T-helper 17 cell (primary cell): ENCODE measurements at places on chromosomes 4 and X. TPM values are rescaled to one million over a fixed set of nuclear protein-coding genes. Genes with fewer than 3 reads are reported as not detected.

- DNase-seq: no peak
- H3K4me3 ChIP-seq: peak overlapping the region; percentile 70
- H3K27me3 ChIP-seq: peaks cover 37% of the 10 kb centered on the region
- H3K27ac ChIP-seq: peak overlapping the region; percentile 86
- H3K4me1 ChIP-seq: peaks cover 11% of the 10 kb centered on the region
Measured at GRCh38 chr4:84965553-84966381, 723 bp downstream of the WDFY3 start.

MAGEA4 gene
- not detected for total RNA-seq

- no peak for DNase-seq
- no peak overlapping the region for H3K4me3 ChIP-seq
- no peaks in the 10 kb centered on the region for H3K4me1 ChIP-seq
- no peaks in the 10 kb centered on the region for H3K36me3 ChIP-seq
- H3K27ac ChIP-seq: no peak overlapping the region
- H3K27me3 ChIP-seq: no peaks in the 10 kb centered on the region
Measured at GRCh38 chr4:181645489-181645888, 597.7 kb upstream of the TENM3 start.

DNA sequence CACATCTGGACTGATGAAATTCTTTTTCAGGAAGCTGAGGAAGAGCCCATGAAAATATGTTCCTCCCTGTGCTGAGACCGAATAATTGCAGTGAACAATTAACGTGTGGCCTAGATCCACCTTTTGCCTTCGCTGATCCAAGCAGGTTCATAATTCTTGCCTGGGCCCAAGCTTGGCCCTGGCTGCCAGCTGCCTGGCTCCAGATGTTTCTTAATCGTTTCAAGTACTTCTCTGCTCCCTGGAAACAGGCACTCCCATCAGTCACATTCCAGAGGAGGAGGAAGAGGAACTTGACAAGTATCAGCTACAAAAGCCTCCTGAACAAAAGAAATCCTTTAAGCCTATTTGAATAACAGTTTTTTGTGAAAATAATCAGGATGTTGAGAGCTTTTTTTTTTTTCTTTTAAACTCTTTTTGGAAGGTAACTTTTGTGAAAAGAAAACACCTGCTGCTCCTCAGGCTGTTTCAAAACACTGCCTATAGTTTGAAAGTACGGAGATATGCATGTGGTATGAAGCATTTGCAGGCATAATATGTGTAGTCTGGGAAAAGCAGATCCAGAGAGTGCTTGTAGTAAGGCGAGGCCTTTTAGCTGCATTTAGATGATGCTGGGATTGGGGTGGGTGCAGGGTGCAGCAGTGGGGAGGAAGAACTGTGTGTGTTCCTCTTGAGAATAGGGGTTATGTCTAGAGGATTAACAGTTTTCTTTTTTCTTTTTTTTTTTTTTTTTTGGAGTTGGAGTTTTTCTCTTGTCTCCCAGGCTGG is 154.4 kb downstream of the PTTG2 start:
- H3K4me1 ChIP-seq: peaks cover 2% of the 10 kb centered on the region
- no peaks in the 10 kb centered on the region for H3K27me3 ChIP-seq
- H3K4me3 ChIP-seq: no peak overlapping the region

SGCB gene
- 6.6 TPM for total RNA-seq

- no peak overlapping the region for H3K4me3 ChIP-seq
- H3K27ac ChIP-seq: no peak overlapping the region
- DNase-seq: no peak
- peaks cover 4% of the 10 kb centered on the region for H3K36me3 ChIP-seq
Measured at GRCh38 chr4:145716661-145717200, 36.8 kb downstream of the C4orf51 start.

GRCh38 chrX:151901826-151902225 is 10.9 kb upstream of the MAGEA4 start:
- H3K36me3 ChIP-seq: no peaks in the 10 kb centered on the region
- DNase-seq: no peak
- H3K27me3 ChIP-seq: no peaks in the 10 kb centered on the region

GRCh38 chr4:182126603-182127002 is 116.6 kb upstream of the TENM3 start:
- H3K27ac ChIP-seq: no peak overlapping the region
- no peak overlapping the region for H3K4me3 ChIP-seq
- no peaks in the 10 kb centered on the region for H3K4me1 ChIP-seq
- no peaks in the 10 kb centered on the region for H3K27me3 ChIP-seq
- H3K36me3 ChIP-seq: no peaks in the 10 kb centered on the region

GRCh38 chr4:106909486-106910188 is 126.5 kb downstream of the DKK2 start:
- H3K27me3 ChIP-seq: no peaks in the 10 kb centered on the region
- no peaks in the 10 kb centered on the region for H3K36me3 ChIP-seq
- DNase-seq: no peak
- H3K4me3 ChIP-seq: no peak overlapping the region
- no peaks in the 10 kb centered on the region for H3K4me1 ChIP-seq

DNA sequence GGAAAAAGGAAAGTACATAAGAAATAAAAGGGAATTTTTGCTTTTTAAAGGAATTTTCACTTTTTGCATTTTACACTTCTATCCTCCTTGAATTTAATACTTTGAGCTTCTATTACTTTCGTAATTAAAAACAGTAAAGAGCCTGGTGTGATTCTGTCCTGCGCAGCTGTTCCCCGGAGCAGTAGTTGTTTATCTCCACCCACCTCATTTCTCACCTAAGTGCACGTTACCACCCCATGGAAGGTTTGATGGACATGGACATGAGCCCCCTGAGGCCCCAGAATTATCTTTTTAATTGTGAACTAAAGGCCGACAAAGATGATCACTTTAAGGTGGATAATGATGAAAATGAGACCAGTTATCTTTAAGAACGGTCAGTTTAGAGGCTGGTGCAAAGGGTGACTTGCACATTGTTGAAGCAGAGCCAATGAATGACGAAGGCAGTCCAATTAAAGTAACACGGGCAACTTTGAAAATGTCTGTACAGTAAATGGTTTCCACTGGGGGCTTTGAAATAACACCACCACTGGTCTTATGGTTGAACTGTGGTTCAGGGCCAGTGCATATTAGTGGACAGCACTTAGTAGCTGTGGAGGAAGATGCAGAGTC is 52.1 kb upstream of the TEX13D start:
- no peak overlapping the region for H3K27ac ChIP-seq
- H3K27me3 ChIP-seq: no peaks in the 10 kb centered on the region
- H3K4me1 ChIP-seq: no peaks in the 10 kb centered on the region
- no peak for DNase-seq
- H3K4me3 ChIP-seq: no peak overlapping the region

DNA sequence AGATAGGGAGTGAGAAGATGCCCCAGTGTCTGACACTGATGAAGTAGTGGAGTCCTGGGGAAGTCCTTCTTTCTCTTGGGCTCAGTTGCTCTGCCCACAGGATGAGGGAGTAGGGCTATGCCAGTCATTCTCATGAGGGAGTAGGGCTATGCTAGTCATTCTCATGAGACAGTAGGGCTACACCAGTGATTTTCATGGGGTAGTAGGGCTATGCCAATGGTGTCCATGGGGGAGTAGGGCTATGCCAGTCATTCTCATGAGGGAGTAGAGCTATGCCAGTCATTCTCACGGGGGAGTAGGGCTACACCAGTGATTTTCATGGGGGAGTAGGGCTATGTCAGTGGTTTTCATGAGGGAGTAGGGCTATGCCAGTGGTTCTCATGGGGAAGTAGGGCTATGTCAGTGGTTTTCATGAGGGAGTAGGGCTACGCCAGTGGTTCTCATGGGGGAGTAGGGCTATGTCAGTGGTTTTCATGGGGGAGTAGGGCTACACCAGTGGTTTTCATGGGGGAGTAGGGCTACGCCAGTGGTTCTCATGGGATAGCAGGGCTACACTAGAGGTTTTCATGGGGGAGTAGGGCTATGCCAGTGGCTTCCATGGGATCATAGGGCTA is 43.3 kb upstream of the SOD3 start:
- H3K4me3 ChIP-seq: no peak overlapping the region
- DNase-seq: no peak
- H3K4me1 ChIP-seq: no peaks in the 10 kb centered on the region

ZNF157 gene
- 0.55 TPM for total RNA-seq

DNA sequence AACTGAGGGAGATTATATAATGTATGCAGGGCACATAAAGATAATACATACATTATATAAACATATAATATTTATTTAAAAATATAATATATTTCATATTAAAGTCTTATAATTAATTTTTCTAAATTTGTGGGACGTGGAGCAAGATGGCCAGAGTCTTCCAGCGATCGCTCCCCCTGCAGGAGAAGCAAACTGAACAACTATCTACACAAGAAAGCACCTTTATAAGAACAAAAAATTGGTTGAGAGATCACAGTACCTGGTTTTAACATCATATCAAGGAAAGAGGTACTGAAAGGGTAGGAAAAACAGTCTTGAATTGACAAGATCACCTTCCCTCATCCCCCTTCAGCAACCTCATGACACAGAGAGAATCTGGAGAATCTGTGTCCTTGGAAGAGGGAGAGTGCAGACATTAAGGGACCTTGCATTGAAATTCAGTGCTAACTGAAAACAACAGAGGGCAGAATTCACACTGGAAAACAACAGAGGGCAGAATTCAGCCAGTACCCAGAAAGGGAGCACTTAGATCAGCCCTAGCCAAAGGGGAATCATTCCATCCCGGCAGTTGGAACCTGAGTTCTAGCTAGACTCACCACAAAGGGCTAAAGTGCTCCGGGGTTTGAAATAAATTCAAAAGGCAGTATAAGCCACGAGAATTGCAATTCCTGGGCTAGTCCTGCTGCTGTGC is 262.5 kb upstream of the NDST3 start:
- H3K4me3 ChIP-seq: no peak overlapping the region
- no peak overlapping the region for H3K27ac ChIP-seq
- H3K27me3 ChIP-seq: no peaks in the 10 kb centered on the region
- no peaks in the 10 kb centered on the region for H3K36me3 ChIP-seq

KLHL4 gene
- total RNA-seq: not detected

GRCh38 chrX:134541906-134542305 is 81.9 kb downstream of the HPRT1 start:
- H3K36me3 ChIP-seq: no peaks in the 10 kb centered on the region
- H3K27me3 ChIP-seq: peaks cover 4% of the 10 kb centered on the region
- H3K27ac ChIP-seq: no peak overlapping the region
- no peaks in the 10 kb centered on the region for H3K4me1 ChIP-seq
- DNase-seq: no peak
- no peak overlapping the region for H3K4me3 ChIP-seq

DNA sequence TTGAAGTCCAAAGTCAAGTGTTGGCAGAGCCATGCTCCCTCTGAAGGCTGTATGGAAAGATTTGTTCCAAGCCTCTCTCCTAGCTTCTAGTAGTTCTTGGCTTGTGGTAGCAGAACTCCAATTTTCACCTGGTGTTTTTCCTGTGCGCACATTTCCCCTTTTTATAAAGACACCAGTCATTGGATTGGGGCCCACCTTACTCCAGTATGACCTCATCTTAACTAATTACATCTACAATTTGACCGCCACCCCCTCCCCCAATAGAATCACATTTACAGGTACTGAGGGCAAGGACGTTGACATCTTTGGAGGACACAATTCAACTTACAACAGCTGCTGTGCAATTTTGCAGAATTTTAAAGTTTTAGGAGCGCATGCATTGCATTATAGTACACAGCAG is 16.8 kb downstream of the RAB39B start:
- no peak overlapping the region for H3K27ac ChIP-seq
- H3K4me1 ChIP-seq: peaks cover 14% of the 10 kb centered on the region
- H3K27me3 ChIP-seq: no peaks in the 10 kb centered on the region

DNA sequence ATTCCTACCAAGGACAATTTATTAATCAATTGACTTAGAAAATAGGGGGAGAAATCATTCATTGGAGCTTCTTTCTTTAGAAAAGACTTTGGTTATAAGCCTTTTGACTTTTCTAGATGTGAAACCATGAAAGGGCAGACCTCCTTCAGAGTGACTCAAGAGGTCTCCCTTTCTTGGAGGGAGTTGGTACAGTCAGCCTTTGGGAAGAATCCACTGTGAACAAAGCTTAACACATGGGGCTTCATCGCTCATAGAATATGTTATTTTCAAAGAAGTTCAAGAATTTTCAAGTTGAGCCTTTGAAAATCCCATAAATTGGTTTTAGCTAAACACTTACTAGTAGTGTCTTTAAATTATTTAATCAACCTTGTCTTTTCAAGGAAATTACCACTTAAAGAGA is 28.0 kb downstream of the RIPPLY1 start:
- no peak overlapping the region for H3K27ac ChIP-seq
- no peaks in the 10 kb centered on the region for H3K4me1 ChIP-seq

GRCh38 chr4:184099535-184099966 is 118.1 kb downstream of the ENPP6 start:
- no peak for DNase-seq
- H3K4me3 ChIP-seq: no peak overlapping the region
- H3K36me3 ChIP-seq: peaks cover 3% of the 10 kb centered on the region
- H3K4me1 ChIP-seq: peaks cover 14% of the 10 kb centered on the region
- H3K27ac ChIP-seq: no peak overlapping the region

IL2RG gene
- 347 TPM for total RNA-seq

SFRP2 gene
- total RNA-seq: not detected

GRCh38 chrX:142156567-142156966 is 48.5 kb downstream of the MAGEC2 start:
- H3K4me3 ChIP-seq: no peak overlapping the region
- H3K4me1 ChIP-seq: no peaks in the 10 kb centered on the region
- no peak overlapping the region for H3K27ac ChIP-seq
- H3K36me3 ChIP-seq: no peaks in the 10 kb centered on the region
- no peak for DNase-seq
- no peaks in the 10 kb centered on the region for H3K27me3 ChIP-seq

HTN1 gene
- total RNA-seq: not detected

TXK gene
- 53.2 TPM for total RNA-seq

GRCh38 chr4:184784628-184785257 is 41.0 kb downstream of the ACSL1 start:
- H3K4me1 ChIP-seq: peaks cover 4% of the 10 kb centered on the region
- no peak overlapping the region for H3K27ac ChIP-seq
- no peaks in the 10 kb centered on the region for H3K27me3 ChIP-seq
- H3K4me3 ChIP-seq: no peak overlapping the region

GRCh38 chr4:44558031-44558605 is 93.3 kb downstream of the YIPF7 start:
- no peaks in the 10 kb centered on the region for H3K4me1 ChIP-seq
- H3K4me3 ChIP-seq: no peak overlapping the region
- H3K36me3 ChIP-seq: no peaks in the 10 kb centered on the region
- no peak for DNase-seq
- no peaks in the 10 kb centered on the region for H3K27me3 ChIP-seq

DNA sequence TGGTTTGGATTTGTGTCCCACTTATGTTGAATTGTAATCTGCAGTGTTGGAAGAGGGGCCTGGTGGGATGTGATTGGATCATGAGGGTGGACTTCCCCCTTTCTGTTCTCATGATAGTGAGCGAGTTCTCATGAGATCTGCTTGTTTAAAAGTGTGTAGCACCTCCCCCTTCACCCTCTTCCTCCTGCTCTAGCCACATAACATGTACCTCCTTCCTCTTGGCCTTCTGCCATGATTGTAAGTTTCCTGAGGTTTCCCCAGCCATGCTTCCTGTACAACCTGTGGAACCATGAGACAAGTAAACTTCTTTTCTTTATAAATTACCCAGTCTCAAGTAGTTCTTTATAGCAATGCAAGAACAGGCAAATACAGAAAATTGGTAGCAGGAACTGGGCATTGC is 138.7 kb downstream of the INPP4B start:
- H3K27ac ChIP-seq: no peak overlapping the region
- peak overlapping the region; percentile 1 for H3K4me3 ChIP-seq

OR13H1 gene
- total RNA-seq: not detected

ASB11 gene
- not detected for total RNA-seq
